Stimulated activated CD8-positive, alpha-beta memory T cell treated with anti-CD3 and anti-CD28 coated beads, Interleukin-7, amount 100 ng/mL, for 4 hours (primary cell): ENCODE measurements at places on chromosomes 13 and 19.

DNA sequence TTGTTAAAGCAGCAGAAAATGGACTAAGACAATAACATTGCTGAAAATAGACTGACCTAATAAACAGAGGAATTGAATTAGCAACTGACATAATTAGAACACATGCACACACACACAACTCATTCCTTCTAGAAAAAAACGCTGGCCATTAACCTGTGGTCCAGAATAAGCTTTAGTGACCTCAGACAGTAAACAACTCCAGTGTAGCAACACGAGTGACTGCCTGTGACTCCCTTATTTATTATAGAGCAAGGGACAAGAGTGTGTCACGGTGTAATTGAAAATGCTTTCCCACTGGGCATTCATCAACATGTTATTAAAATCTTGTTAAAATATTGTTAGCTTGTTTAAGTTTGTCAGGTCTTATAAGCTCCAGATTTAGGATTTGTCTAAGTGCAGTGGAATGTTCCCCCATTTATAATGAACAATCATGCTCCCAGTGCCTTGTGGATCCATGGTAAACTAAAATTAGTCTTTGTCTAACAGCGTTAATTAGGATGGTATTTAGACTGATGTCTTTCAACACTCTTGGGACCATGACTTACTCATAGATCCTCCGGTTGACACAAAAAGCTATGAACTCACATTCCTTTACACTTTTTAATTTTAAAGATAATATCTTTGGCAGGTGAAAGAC, 111.7 kb upstream of the IRS2 start:
- DNase-seq: no peak

DNA sequence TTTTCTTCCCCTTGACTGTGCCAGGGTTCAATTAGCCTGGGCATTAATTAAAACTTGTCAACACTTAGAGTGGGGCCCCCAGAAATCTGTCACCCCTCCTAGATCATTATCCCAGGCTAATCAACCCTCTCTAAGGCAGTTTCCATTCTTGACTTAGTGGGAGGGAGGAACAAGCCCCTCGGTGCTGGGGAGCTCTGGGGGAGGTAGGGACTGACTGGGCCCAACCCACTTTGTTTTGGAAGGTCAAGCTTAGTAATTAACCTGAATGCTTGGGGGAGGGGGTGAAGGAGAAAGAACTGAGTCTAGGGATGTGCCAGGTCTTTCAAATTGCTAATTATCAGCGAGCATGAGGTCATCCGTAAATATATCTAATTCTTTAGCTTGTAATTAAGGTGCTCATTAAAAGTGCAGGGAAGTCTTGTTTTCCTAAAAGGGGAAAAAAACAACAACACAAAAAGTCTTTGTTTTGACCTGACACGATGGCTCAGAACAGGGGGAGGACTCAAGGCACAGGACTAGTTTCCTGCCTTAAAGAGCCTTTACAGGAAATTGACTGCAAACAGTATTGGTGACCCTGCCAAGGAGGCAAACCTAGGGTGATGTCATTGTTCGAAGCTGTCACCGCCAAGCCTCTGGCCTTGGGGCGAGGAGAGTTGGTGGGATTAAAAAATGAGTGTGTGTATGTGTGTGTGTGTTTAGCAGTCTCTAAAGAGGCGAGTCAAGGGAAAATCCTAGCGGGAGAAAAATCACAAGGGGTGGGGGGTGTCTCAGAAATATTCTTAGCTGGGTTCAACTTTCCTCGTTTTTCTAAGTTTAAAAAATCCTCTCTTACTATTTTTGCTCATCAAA, 19.4 kb downstream of the ACTN4 start:
- DNase-seq: peak; percentile 28

- DNase-seq: no peak
Observed at GRCh38 chr13:82467626-82468025, 1414.6 kb downstream of the SLITRK1 start.

DNA sequence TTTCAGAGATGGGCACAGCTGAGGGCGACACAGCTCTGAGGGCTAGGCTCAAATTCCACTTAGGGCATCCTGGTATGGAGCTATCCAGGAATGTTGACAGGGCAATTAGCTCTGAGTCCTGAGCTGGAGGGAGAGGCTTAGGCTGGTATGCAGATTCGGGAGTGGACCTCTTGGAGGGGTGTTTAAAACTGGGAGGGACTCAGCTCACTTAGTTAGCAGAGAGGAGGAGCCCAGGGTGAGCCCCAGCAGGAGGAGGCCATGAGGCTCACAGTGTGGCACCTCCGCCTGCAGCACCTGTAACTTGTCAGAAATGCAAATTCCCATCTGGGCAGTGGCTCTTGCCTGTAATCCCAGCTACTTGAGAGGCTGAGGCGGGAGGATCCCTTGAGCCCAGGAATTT, 10.2 kb upstream of the NOP53 start:
- no peak for DNase-seq

- DNase-seq: no peak
Observed at GRCh38 chr19:342801-343421, 1.7 kb downstream of the MIER2 start.

DNA sequence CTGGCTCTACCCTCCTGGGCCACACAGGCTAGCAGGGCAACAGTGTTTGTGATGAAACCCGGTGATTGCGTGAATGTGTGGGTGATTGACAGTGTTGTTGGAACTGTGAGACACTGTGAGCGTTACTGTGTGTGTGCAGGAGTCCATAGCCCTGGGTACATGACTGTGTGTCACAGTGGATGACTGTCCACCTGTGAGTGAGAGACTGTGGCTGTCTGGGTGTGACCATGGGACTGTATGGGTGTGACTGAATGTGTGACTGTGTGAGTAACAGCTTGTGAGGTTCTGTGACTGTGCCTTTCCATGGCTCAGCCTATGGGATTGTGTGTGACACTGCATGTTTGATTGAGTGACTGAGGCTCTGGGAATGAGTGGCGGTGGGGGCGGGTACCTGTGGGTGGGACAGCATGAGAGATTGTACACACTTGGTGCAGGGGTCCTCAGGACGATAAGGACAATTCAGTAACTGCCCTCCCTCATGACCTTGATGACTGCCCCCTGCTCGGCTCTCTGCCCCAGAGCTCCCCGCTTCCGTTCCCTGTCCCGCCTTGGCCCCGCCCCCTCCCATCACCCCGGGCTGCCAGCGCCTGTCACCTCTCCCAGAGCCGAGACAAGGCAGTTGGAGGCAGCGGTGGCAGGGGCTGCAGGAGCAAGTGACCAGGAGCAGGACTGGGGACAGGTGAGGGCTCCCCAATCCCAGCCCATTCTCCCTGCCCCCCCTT, at the start of gene GIPR:
Gene GIPR (plus strand): TSS at position 602 of the 722 bp plus-strand sequence. CDS start 1,300 bp downstream, outside the sequence.
- peak; percentile 38 for DNase-seq

- DNase-seq: peak; percentile 80
Observed at GRCh38 chr19:6801485-6802086, 29.1 kb downstream of the VAV1 start.

GRCh38 chr13:25702386-25702785, 330.6 kb downstream of the ATP8A2 start:
- DNase-seq: no peak

DNA sequence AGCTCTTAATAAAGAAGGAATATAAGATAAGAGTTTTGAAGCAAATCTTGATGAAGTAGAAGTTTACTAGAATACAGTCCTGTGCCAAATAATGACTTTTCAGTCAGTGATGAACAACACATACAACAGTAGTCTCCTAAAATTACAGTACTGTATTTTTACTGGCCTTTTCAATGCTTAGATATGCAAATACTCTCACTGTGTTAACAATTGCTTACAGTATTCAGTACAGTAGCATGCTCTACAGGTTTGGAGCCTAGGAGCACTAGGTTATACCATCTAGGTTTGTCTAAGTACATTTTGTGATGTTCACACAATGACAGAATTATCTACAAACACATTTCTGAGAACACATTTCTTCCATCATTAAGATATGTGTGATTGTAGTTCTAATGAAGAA, 316.7 kb upstream of the KLHL1 start:
- DNase-seq: no peak

- DNase-seq: no peak
Observed at GRCh38 chr13:41111454-41111853, 21.1 kb downstream of the KBTBD6 start.

- DNase-seq: no peak
Observed at GRCh38 chr19:2149980-2150793, 1.2 kb downstream of the AP3D1 start.

GRCh38 chr13:100140441-100140840, 51.5 kb downstream of the PCCA start:
- no peak for DNase-seq

DNA sequence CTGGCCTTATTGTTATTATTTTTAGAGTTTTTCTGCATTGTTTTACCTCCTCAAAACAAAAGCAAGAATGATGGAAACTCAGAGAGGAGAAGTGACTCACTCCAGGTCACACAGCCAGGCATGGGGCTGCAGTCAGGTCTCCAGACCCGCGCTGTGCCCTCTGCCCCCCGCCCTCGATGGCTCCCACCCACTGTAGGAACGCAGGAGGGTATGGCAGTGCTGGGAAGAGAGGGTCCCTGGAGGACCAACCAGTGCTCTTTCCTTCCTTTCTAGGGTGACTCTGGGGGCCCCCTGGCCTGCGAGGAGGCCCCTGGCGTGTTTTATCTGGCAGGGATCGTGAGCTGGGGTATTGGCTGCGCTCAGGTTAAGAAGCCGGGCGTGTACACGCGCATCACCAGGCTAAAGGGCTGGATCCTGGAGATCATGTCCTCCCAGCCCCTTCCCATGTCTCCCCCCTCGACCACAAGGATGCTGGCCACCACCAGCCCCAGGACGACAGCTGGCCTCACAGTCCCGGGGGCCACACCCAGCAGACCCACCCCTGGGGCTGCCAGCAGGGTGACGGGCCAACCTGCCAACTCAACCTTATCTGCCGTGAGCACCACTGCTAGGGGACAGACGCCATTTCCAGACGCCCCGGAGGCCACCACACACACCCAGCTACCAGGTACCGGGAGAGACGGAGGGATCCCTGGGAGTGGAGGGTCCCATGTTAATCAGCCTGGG, 5.6 kb downstream of the TIMM13 start:
- no peak for DNase-seq

DNA sequence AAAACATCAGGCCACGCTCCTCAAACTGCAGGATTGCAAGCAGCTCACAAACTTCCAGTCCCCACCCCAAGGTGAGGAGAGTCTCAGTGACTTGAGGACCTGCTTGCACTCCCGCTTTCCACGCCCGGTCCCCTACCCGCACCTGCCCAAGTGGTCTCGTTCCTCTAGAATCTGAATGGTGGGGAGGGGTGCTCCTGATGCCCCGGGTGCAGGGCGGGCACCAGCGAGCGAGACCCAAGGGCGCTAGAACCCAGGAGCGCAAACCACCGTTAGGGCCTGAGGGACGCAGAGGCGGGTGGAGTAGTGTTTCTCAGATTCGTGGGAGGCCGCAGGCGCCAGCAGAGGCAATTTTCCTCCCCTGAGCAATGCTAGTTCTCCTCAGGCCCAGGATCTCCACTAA, 40.3 kb downstream of the SOX1 start:
- no peak for DNase-seq

- no peak for DNase-seq
Observed at GRCh38 chr19:47540748-47541147, 25.9 kb upstream of the NAPA start.

GRCh38 chr13:50074843-50075242, 59.6 kb downstream of the KCNRG start:
- no peak for DNase-seq
